ENCODE measurements at places on chromosomes 5 and 9.

DNA sequence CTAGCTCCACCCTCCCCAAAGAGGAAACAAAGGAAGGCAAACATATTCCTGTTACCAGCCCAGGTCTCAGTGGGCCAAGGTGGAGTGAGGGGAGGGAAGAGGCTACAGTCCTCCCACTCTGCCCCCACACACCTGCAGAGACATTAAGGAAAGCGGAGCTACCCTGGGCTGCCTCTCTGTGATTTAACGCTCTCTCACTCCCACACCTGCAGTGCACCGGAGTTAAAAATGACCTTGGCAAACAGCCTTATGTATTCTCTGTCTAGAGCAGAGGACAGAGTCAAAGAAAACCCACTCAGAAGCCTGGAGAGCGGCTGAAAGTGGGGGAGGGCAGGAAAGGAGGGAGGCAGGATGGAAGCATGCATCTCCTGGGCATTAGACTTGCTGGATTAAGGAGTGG is 32.7 kb downstream of the KCNIP1 start:
- DNase-seq = no peak

DNA sequence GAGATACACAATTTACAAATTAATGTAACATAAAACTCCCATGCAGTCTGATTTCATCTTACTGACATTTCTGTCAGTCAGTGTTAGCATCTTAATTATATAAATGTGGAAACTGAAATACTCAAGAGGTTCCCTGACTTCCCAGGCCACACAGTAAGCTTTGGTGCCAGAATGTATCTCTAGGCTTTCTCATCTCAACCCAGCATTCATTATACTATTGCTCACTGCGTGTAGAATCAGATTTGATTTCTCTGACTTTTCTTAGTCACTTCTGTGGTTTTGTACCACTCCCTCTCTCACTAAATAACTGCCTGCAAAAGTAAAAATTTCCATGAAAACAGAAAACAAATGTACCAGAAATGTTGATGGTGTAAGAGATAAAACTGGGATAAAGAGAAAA is 31.7 kb upstream of the CDKN2B start:
- DNase-seq = no peak

GRCh38 chr5:111739416-111739815 is 17.6 kb downstream of the NREP start:
- no peak for DNase-seq

GRCh38 chr9:129785866-129786265 is 17.1 kb upstream of the TOR1B start:
- DNase-seq = no peak

DNA sequence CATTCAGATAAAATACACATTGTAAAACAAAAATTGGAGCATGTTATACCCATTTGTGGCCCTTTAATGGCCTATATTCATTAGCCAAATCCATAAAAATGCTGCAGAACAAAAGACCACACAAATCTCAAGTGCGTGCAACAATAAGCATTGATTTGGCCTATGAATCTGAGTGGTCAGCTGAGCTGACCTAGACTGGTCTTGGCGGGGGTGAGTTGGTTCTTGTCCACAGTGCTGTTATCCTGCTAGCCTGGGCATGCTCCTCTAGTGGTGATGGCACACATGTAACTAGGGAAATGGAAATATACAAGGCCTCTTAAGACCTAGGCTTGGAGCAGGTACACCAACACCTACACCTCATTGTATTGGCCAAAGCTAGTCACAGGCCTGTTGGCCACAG is 122.2 kb upstream of the TBCA start:
- no peak for DNase-seq

GRCh38 chr5:116543501-116543900 is 31.1 kb downstream of the SEMA6A start:
- no peak for DNase-seq

GRCh38 chr9:86860006-86860405 is 87.3 kb downstream of the GAS1 start:
- DNase-seq = no peak

DNA sequence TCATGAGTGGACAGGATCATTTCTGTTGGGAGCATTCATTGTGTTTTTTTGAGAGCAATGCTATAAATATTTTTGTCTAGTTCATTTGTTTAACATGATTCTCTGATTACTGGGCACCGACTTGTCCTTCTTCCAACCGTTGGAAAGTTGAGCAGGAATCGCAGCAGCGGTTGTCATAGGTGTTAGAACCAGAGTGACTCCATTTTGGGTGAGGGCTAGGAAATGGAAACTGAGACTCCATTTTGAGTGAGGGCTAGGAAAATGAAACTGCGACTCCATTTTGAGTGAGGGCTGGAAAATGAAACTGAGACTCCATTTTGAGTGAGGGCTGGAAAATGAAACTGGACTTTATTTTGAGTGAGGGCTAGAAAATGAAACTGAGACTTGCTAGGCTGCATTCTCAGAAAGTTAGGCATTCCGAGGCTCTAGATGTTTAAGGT is 100.6 kb downstream of the ICE1 start:
- DNase-seq = peak; percentile 81

DNA sequence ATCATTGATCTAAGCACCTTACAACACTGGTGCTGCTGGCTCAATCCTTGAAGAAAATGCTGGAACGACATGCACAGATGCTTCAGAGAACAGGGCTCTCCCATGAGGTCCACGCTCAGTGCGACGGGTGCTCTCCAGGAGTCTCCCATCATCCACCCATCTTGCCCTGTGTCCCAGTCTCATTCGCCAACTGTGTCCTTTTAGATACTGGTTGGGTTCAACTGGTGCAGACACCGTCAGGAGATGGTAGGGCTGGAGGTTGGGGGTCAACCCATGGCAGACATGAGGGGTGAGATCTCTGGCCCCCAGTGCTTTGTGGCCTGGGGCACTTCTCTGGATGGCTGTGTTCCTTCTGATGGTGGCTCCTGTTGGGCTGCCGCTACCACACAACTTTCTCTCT is 1.6 kb upstream of the OBP2B start:
- DNase-seq = no peak

DNA sequence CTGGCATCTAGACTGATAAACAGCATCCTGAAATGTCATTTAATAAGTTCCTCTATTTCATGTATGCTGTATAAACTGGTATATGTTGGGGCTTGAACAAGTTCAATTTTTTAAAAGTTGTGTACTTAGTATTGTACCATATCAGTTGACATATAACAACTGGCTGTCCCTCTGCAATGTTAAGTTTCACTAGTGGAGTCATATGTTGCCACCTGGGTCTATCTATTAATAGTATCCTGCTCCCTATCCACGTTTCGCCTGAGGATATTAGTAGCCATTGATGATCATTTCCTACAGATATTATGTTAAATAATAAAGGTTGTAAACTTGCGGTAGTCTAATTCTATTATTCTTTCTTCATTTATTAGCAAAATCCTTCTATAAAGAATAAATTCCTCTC is 177.6 kb downstream of the RFX3 start:
- DNase-seq = no peak

DNA sequence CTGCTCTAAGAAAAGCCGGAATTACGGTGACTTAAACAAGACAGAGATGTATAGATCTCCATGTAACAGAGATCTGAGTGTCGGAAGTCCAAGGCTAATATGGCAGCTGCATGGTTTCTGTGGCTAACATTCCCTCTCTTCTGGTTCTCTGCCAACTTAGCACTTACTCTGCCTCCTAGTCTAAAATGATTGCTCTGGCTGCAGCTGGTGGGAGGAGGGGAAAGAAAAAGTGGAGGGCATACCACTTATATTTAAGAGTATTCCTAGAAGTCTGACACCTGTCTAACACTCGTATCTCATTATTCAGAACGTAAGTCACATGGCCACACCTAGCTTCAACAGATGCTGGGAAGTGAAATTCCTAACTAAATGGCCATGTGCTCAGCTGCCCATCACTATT is 551.5 kb upstream of the TLE4 start:
- no peak for DNase-seq

GRCh38 chr5:34854459-34855174 is 15.7 kb downstream of the TTC23L start:
- DNase-seq = no peak

DNA sequence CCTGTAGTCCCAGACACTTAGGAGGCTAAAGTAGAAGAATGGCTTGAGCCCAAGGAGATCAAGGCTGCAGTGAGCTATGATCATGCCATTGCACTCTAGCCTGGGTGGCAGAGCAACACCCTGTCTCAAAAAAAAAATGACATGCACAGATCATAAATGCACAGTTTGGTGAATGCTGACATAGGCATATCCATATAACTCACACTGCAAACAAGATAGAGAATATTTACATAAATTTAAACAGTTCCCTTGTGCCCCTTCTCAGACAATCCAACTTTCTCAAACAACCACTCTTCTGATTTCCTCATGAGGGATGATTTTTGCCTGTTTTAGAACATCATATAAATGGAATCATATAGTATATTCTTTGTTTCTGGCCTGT is 88.7 kb upstream of the CAST start:
- no peak for DNase-seq

DNA sequence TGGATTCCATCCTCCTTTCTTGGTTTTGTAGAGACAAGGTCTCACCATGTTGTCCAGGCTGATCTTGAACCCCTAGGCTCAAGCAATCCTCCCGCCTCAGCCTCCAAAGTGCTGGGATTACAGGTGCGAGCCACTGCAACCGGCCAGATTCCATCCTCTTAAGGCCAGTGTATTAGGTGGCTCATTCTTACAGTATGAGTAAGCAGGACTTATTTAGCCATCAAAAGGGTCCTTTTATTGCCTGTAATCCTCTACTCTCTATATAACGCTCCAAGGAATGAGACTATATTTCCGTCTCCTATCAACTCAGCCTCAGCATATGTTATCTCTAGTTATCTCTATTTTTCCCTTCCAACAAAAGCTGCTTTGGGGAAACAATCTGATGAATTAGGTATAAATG is 3.0 kb upstream of the ERBIN start:
- no peak for DNase-seq

GRCh38 chr9:98877311-98877710 is 66.4 kb upstream of the COL15A1 start:
- DNase-seq = no peak

GRCh38 chr9:108149326-108149725 is 659.8 kb upstream of the KLF4 start:
- no peak for DNase-seq

GRCh38 chr9:125280945-125281344 is 19.3 kb downstream of the GAPVD1 start:
- DNase-seq = no peak

- DNase-seq = no peak
Observed at GRCh38 chr5:5810461-5810860, 388.0 kb downstream of the ICE1 start.

GRCh38 chr9:99401680-99402504 is 179.8 kb downstream of the SEC61B start:
- DNase-seq = no peak

All from CD4-positive, alpha-beta T cell (primary cell).